Chondrocyte (in vitro differentiated cells): ENCODE measurements at places on chromosomes 2 and 18. TPM values are rescaled to one million over a fixed set of nuclear protein-coding genes. Genes with fewer than 3 reads are reported as not detected.

- H3K27ac ChIP-seq, result no peak overlapping the region
- DNase-seq, result no peak
- peaks cover under 1% of the 10 kb centered on the region for H3K36me3 ChIP-seq
- H3K27me3 ChIP-seq, result peaks cover 49% of the 10 kb centered on the region
Measured at GRCh38 chr2:219511547-219512325, 2.5 kb upstream of the ASIC4 start.

DNA sequence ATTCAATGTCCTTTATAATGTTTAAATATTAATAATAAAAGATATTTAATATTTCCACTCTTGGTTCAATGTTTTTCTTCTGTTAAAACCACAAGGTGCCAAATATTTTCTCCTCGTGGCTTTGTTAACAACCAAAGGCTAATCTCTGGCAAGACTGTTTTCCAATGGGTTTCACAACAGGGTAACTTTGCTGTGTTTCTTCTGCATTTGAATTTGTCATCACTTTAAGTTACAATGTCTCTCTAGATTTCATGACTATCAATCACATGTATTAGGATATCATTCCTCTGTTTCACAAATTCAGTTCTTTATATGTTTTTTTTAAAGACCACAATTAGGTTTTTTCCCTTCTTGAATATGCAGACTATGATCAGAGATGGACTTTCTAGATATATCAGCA lies 469.8 kb upstream of the ACVR2A start:
- H3K27me3 ChIP-seq, result peaks cover 4% of the 10 kb centered on the region
- H3K4me1 ChIP-seq, result no peaks in the 10 kb centered on the region
- H3K27ac ChIP-seq, result no peak overlapping the region

GRCh38 chr18:62717169-62717924 lies 2.0 kb downstream of the PHLPP1 start:
- H3K4me1 ChIP-seq, result peaks cover 60% of the 10 kb centered on the region
- H3K27me3 ChIP-seq, result no peaks in the 10 kb centered on the region
- no peak for DNase-seq
- peak overlapping the region; percentile 77 for H3K4me3 ChIP-seq

The CENPA gene
- total RNA-seq, result 2.6 to 6.2 TPM (median 4.6 TPM) in 3 replicates

The FARSB gene
- total RNA-seq, result 14.8 to 23.7 TPM (median 15.5 TPM) in 3 replicates

GRCh38 chr2:106168657-106169056 lies 25.4 kb downstream of the UXS1 start:
- H3K4me1 ChIP-seq, result peaks cover 6% of the 10 kb centered on the region
- H3K27me3 ChIP-seq, result no peaks in the 10 kb centered on the region
- no peaks in the 10 kb centered on the region for H3K36me3 ChIP-seq
- no peak for DNase-seq
- no peak overlapping the region for H3K27ac ChIP-seq
- H3K4me3 ChIP-seq, result no peak overlapping the region
